Left hindlimb (tissue), 1 donor: ENCODE measurements at places on chromosomes 3 and 15.

- no peak for DNase-seq
Observed at GRCh38 chr3:134892326-134892725, 97.3 kb downstream of the EPHB1 start.

DNA sequence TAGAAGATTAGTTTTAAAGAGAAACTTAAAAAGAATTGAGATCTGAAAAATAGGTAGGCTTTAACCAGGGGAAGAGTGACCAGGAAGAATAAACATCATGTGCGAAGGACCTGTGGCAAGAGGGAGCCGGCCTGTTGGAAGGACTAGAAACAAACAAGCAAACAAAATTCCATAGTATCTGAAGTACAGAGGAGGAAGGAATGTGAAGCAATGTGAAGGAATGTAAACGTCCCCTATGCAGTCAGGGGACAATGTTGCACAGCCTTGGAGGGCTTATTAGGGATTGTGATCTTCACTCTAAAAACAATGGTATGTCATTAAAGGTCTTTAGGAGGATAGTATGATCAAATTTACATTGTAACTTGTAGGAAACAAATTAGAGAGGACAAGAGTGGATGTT, 84.4 kb upstream of the PLCL2 start:
- no peak for DNase-seq

- no peak for DNase-seq
Observed at GRCh38 chr15:95447486-95447885, 883.0 kb upstream of the NR2F2 start.

DNA sequence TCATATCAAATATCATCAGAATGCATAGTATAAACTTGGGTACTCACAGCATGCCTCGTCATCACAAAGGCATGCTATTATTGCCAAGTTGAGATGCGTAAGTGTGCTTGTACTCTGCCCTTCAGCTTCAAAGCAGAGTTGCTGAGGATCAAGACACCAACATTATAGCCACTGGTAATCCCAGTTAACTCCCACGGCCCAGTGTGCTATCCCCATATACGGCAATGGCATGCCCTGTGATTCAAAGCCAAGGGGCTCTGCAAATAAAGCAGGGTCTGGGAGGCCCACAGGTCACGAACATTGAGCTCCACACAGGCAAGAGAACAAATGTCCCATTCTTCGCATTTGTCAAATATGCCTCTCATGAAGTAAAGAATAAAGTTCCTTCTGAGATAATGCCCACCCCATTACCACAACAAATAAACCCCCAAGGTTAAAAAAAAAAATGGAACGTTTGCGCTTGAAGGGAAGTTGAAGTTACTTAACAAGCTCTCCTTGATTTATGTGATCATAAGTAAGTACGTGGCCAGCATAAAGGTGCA, 298.1 kb upstream of the NECTIN3 start:
- no peak for DNase-seq

DNA sequence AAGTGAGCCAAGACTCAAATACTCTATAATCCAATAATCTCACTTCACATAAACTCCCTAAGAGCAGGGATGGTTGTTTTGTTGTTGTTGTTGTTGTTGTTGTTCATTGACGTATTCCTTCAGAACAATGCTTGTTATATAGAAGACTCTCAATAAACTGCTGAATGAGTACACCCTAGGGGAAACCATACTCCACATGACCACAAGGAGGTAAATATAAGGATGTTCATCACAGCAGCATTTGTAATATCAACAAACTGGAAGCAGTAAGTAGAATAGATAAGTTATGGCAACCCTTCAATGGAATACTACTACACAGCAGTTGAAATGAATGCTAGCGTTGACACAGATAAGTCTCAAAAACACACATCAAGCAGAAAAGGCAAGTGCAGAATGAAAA, 62.4 kb upstream of the STIMATE start:
- DNase-seq: no peak

- DNase-seq: no peak
Observed at GRCh38 chr3:50160561-50160983, 5.4 kb downstream of the SEMA3F start.

- DNase-seq: no peak
Observed at GRCh38 chr3:196399485-196399945, 32.7 kb downstream of the UBXN7 start.

DNA sequence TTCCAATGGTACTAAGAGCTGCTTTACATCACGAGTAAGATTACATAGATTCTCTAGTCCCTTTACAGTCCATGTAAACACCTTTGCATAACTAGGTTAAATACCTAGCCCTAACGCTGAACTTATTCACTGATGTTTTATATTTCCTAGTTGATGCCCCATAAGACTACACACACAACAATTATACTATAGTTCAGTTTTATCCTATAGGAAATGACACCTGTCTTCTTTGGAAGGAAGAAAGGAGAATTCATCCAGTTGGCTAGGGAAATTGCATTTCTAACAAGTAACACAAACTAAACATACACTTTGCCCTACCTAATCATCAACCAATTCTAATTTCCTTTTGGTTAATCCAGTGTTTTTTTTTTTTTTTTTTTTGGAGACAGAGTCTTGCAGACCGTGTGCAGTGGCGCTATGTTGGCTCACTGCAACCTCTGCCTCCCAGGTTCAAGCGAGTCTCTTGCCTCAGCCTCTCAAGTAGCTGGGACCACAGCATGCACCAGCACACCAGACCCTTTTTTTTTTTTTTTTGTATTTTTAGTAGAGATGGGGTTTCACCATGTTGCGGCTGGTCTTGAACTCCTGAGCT, 13.9 kb downstream of the PDE12 start:
- DNase-seq: no peak

GRCh38 chr3:73045391-73045790, 16.1 kb upstream of the EBLN2 start:
- no peak for DNase-seq

DNA sequence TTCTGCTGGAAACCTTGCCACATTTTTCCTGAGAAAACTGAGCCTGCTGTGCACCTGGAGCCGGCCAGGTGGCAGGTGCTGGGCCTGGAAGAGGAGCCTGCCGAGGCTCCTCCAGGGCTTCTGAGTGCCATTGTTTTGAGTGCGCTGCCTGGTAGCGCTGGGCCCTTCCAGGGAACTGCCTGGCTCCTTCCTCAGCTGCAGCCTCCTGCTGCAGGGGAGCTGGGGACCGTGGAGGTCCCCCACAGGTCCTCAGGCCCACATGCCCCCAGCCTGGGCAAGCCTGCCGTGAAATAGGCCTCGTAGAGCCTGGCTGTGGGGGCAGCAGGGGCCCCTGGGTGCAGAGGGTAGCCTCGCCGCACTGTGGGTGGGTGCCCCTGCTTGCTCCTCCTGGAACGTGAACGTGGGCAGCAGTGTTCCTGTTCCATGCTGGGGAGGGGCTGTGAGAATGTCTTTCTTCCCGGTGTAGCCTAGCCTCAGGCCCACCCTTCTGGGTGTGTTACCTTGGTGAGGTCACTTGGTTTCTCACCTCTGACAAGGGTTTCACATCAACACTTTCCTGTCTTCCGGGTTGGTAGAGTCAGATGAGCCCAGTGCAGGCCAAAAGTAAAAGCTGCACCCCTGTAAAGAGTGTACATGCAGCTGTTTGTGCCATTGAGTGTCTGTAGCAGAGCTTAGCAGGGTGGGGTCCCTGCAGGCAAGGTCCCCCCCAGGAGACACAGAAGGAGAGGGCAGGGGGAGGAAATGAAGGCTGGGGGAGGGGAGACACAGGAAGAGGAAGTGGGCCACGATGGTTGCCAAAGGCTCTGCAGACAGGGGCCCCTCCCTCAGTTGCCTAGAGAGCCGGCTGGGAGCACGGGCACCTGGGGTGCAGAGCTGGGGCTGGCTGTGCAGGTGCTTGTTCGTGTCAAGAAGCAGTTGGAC, 34.5 kb downstream of the KLF13 start:
- DNase-seq: no peak
